Fibroblast of lung (primary cell): ENCODE measurements at places on chromosomes 13 and 19.

DNA sequence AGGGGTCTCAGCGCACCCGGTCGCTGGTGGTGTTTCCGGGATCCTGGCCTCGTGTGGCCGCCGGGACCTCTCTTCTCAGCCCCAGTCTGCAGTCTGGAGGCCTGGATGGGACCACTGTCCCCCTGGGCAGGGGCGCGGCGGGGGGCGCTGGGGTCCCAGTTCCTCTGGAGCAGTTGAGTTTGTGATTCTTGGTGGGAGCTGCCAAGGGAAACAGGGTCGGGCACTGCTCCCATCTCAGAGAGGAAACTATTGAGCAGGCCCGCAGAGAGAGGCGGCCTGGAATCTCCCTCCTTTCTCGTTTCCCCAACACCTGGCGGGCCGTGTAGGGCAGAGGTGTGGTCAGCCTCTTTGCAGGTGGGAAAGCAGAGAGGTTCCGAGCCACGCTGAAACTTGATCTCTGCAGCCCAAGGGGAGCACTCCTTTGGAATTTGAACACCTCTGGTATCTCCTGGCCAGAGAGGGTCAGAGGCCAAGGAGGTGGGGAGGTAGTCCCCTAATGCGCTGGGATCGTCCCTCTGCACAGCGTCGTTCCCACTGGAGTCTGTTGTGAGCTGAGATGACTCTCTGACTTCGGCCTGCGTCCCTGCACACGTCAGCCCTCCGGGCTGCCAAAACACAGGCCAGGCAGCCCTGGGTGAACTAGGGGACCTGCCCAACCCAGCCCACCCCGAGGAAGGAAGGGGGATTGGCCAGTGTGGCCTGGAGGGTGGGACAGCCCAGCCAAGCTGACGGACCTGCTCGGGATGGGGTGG, 741 bp downstream of the PLEKHF1 start:
- peak; percentile 80 for DNase-seq
- H3K27me3 ChIP-seq = no peaks in the 10 kb centered on the region
- peak overlapping the region; percentile 52 for H3K4me3 ChIP-seq
- H3K36me3 ChIP-seq = peaks cover 7% of the 10 kb centered on the region
- peaks cover 23% of the 10 kb centered on the region for H3K4me1 ChIP-seq

GRCh38 chr13:39556866-39557265, 46.1 kb downstream of the LHFPL6 start:
- H3K36me3 ChIP-seq = no peaks in the 10 kb centered on the region
- no peaks in the 10 kb centered on the region for H3K27me3 ChIP-seq
- DNase-seq = no peak

GRCh38 chr13:107289540-107289939, 721.6 kb upstream of the ARGLU1 start:
- DNase-seq = peak; percentile 24
- no peak overlapping the region for H3K4me3 ChIP-seq
- H3K36me3 ChIP-seq = no peaks in the 10 kb centered on the region
- H3K4me1 ChIP-seq = no peaks in the 10 kb centered on the region
- H3K27ac ChIP-seq = no peak overlapping the region

DNA sequence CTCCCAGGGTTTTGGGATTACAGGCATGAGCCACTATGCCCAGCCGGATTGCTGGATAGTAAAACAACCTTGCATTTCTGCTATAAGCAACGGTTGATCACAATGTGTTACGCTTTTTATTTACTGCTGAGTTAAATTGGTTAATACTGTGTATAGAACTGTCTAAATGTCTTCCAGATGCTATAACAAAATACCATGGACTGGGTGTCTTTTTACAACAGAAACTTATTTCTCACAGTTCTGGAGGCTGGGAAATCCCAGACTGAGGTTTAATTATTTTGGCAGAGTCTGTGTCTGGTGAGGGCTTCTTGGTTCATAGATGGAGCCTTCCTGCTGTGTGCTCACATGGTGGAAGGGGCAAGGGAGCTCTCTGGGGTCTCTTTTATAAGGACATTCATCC, 65.5 kb downstream of the ING1 start:
- no peaks in the 10 kb centered on the region for H3K4me1 ChIP-seq
- no peaks in the 10 kb centered on the region for H3K36me3 ChIP-seq
- no peaks in the 10 kb centered on the region for H3K27me3 ChIP-seq
- no peak for DNase-seq
- H3K27ac ChIP-seq = no peak overlapping the region
- H3K4me3 ChIP-seq = no peak overlapping the region
